ENCODE measurements at places on chromosomes 6 and 20.

DNA sequence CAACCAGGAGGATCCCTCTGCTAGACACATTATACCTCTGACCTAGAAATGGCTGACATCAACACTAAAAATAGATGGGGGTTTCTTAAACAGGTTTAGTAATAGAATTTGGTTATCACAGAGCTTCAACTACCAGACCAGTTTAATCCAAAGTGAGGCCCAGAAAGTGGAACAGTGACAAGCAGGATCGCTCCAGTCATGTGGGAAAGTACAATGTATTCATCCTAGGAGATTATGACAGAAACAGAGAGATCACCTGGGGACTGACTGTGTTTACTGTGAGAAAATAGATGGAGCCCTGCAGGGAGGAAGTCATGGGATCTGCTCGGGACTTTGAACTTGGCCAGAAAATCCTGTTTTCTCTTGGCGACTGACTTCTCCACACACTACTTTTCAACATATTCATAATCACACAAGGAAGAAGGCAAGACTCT, 238.7 kb upstream of the SOX4 start:
- DNase-seq = no peak

DNA sequence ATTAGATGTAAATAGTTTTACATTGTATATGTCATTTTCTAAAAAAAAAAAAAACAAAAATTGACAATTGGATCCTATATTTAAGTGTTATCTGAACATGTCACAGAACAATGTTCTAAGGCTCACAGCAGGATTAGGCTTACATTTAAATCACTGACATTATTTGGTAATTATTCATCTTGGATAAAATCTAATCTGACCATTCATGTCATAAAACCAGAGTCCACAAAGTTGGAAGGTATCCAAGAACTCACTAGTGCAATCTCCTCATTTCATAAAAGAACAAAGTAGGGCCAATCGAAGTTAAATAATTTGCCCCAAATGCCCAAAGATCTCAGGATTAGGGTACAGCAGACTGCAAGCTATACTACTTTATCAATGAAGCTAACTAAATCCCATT, 73.0 kb downstream of the PDSS2 start:
- DNase-seq = no peak

- DNase-seq = no peak
Observed at GRCh38 chr20:24909861-24910260, 39.2 kb upstream of the CST7 start.

DNA sequence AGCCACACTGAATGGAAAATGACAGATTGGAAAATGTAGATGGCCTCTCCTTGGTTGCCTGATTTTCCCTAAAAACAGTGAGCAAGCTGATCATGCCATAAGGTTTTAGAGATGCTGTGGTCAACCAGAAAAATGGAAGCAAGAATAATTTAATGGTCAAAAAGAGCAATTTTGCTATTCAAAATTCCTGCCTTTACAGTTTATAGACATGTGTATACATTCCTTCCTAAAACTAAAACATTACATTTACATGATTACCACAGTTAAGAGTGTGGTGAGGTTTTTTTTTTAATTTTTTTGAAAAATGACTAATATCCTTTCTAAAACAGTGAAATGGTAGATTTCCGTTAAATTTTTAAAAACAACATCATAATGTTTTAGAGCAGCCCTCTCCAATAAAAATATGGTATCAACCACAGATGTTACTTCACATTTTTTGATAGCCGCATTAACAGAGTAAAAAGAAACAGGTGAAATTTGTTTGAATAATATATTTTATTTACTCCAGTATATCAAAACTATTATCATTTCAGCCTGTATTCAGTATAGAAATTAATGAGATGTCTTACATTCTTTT, 407.0 kb upstream of the SOX4 start:
- DNase-seq = no peak

DNA sequence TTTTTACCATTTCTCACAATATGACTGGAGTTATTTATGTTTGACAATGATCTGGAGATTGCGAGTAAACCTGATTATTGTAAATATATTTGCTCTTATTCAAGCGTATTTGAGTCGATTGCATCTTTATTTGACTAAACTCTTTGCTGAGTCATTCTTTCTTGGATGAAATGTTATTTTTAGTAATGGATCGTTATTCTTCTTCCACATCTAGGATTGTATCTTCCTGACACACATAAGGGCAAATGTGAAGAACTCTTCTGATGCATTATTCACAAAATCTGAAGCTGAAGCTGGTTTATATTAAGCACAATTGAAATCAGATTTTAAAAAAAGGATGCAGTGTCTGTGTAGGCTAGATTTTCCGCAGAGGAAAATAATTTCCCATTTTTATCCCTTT, 68.2 kb downstream of the SEL1L2 start:
- DNase-seq = no peak

DNA sequence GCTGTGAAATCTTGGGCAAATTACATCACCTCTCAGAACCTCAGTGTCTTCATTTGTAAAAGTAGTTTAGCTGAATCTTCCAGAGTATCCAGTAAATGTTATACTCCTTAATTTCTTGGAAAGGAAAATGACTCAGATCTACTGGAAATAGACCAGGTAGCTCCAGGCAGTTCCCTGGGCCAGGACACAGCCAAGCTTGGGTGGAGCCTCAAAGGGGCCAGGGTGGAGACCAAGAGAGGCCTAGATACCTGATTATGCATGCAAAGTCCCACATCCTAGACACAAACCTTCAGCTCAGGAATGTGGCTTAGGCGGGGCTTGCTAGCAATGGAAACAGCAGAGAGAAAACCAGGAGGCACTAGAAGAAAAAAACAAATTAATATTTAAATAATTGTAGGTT, 272.8 kb downstream of the MAFB start:
- DNase-seq = no peak

- no peak for DNase-seq
Observed at GRCh38 chr20:51159303-51159702, 136.4 kb upstream of the KCNG1 start.

- no peak for DNase-seq
Observed at GRCh38 chr20:20915844-20916243, 190.3 kb downstream of the LINC00237 start.

GRCh38 chr6:162917506-162917905, 189.7 kb downstream of the PACRG start:
- DNase-seq = no peak

GRCh38 chr6:31528821-31529328, at the start of gene MCCD1:
Gene MCCD1 (plus strand): TSS chr6:31528962. CDS start chr6:31529015, 53 bp downstream.
- no peak for DNase-seq

DNA sequence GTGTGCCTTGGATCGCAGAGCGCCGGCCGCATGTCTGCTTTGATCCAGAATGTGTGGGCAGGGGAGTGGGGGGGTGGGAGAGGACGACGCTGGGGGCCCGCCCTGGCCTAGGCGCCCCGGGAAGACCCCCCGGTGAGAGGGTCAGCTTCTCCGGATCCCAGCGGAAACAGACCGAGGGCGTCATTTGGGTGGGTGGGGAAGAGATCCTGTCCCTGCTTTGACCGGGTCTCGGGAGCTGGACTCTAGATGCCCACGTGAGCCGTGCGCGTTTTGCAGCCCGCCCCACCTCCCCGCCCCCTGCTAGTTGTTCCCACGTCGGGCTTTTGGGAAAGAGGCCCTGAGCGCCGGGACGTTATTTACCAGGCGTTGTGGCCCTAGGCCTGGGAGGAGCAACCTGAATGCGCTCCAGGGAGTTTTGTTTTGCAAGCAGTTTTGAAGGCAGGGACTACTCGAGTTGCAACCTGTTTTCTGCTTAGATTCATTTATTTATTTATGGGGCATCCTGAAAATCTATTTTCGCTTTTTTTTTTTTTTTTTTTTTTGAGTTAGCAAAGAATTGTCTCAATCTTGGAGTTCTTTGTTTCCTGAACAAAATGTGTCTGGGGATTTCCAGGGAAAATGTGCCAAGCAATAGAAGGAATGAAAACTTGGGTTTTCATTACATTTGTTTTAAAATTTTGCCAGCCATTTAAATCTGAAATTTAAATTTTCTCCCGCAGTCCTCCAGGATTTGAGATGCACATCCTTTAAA, 1.6 kb downstream of the DSP start:
- DNase-seq = no peak

DNA sequence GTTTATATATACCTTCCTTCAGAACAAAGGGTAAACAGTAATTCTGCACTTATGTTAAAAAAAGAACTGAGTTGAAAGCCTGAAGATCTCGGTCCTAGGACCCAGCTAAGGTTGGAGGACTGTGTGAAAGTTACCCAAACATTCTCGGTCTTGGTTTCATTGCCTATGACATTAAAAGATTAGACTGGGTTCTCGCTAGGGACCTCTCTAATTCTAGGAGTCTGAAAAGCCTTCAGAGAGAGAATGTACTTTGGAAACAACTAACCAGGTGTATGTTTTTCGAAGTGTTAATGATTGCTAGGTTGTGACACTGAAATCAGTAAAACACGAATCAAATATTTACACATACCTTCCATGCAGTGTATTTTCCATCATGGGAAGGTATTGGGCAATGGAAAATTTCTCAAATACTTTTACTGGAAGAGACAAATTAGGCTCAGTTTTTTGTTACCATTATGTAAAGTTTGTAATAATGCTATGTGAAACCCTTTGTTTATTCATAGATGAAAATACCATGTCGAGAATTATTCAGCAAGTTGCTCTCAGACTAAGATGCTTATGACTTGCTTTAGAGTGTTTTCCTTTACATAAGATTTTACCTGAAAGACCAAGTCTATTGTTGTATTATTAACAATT, 113.7 kb upstream of the LOC128125822 start:
- no peak for DNase-seq

GRCh38 chr6:37316071-37316470, 37.7 kb upstream of the RNF8 start:
- no peak for DNase-seq

DNA sequence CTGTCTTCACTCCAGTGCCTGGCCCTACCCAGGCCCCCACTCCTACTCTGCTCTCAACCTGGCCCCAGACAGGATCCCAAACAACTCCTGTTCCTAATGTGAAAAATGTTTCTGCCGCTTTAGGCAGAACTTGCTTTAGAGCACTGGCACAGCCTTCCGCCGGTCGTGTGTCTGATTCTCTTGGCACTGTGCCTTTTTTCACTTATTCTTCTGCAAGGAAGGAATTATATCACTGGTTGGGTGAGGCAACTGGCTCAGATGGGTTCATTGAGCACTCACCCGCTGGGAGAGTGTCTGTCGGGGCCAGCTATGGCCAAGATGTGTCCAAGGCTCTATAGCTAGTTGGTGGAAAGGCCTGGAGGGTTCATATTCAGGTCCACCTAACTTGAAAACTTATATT, 33.6 kb upstream of the HLA-A start:
- no peak for DNase-seq

GRCh38 chr6:154229786-154230185, 126.8 kb downstream of the IPCEF1 start:
- no peak for DNase-seq

GRCh38 chr6:112357791-112358190, 10.7 kb downstream of the RFPL4B start:
- DNase-seq = no peak

- no peak for DNase-seq
Observed at GRCh38 chr6:3432416-3432815, 24.4 kb downstream of the SLC22A23 start.

GRCh38 chr20:36666181-36666740, 20.3 kb upstream of the SLA2 start:
- DNase-seq = no peak

DNA sequence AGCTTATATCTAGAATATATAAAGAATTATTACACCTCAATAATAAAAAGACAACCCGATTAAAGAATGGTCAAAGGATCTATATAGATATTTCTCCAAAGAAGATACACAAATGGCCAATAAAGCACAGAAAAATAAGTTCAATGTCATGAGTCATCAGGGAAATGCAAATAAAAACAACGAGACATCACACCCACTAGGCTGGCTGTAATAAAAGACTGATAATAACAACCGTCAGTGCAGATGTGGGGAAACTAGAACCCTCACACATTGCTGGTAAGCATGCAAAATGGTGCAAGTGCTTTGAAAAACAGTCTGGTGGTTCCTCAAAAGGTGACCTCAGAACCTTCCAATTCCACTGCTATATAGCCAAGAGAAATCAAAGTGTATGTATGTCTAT, 33.0 kb downstream of the TBX18 start:
- no peak for DNase-seq

DNA sequence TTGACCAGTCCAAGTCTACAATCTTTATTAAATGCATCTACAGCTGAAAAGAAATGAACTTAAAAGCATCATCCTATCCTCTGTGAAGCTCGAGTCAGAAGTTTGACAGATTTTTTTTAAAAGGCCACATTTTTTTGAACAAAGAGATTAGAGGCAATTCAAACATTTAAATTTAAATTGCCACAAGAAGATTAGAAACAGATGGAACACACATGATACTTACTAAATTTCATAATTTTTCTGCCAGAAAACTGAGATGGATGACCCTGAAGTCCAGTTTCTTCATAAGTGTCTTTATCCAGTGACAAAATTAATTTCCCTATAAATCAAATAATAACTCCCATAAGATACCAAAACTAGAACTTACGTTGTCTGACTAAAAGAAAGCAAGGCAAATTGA, 4.3 kb downstream of the RPP40 start:
- no peak for DNase-seq

- DNase-seq = no peak
Observed at GRCh38 chr6:133128191-133128590, 113.0 kb upstream of the EYA4 start.

DNA sequence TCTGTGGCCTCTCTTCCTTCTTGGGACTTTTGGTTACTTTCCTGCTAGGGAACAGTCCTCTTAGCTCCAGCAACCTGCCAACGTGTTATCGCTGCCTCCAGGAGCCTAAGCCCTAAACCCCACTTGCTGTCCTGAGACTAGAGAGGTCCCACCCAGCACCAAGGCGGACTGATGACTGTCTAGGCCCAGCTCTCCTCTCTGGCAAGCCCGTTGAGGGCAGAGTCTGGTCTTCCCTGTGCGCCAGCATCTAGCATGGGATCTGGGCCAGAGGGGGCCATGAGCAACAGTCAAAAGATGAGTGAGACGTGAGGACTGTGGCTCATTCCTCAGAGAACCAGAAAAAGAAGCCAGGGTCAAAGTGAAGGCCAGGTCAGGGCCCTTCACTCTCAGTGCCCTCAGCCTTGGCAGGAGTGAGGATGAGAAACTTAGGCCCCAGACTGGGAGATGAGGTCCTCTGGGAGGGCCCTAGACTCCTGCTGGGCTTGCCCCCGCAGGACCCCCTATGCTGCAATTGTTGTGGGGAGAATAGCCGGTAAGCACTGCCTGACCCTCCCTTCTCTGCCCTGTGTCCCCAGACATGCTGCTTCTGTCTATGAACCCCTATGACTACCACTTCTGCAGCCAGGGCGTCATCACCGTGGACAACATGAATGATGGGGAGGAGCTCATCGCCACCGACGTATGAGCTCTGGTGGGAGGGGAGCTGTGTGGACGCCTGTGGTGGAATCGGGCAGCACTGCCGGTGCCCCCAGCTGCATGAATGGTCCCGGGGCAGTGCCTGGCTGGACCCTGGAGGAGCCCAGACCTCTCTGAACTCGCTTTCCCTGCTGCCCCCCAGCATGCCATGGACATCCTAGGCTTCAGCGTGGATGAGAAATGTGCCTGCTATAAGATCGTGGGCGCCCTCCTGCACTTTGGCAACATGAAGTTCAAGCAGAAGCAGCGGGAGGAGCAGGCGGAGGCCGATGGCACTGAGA, 30.9 kb downstream of the MYH7B start:
- no peak for DNase-seq

Data from stimulated activated CD4-positive, alpha-beta T cell treated with anti-CD3 and anti-CD28 coated beads, TNF-alpha, amount 100 ng/mL, for 1 hour (primary cell).